ENCODE measurements at places on chromosomes 6 and 20.

GRCh38 chr20:62662422-62662821 is 20.1 kb downstream of the SLCO4A1 start:
- DNase-seq: peak; percentile 33

DNA sequence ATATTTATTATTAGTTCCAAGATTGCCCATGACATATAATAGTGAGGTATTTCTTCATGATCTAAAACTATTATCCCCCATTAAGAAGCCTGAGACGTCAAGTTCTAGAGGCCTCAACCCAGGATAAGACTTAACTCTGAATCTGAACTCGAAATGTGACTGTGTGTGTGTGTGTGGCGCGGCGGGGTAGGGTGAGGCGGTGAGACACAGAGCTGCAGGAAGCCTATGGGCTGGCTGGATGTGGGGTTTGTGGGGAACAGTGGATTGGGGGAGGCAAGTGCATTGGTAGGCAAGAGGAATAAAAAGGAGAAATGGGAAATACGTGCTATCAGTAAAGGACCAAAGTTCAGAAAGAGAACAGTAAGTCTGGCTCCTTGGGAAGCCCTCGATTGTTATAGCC is 66.5 kb upstream of the RNF146 start:
- DNase-seq: no peak

DNA sequence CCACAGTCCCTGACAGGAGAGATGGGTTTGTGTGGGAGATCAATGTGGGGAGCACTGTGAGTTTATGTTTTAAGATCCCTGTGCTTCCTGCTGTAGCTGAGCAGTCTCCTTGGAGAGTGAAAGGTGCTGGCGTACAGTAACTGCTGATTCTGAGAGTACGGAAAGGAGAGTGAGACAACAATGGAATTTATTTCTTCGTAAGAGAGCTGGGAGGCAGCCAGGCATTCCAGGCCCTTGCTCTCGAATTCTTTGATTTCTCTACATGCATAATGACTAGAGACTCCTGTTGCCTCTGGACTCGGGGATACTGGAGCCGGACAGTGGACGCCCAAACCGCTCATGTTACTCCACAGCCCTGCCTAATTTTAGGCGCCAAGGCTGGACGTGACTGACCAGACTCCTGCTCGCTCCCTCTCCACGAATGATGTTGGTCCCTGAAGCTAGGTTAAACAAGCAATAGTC is 131.0 kb upstream of the PHACTR1 start:
- DNase-seq: peak; percentile 66

- DNase-seq: no peak
Observed at GRCh38 chr20:14333721-14334120, 3.7 kb downstream of the FLRT3 start.

GRCh38 chr20:916825-917224 is 691 bp upstream of the ANGPT4 start:
- no peak for DNase-seq

DNA sequence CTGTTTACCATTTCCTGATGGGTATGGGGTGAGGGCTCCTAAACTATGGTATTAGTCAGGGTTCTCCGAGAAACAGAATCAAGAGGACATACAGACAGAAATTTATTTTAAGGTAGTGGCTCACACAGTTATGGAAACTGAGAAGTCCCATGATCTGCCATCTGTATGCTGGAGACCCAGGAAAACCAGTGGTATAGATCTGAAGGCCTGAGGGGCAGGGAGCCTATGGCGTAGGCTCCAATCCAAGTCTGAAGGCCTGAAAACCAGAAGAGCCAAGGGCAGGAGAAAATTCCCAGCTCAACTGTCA is 93.6 kb downstream of the ANKRD6 start:
- no peak for DNase-seq

DNA sequence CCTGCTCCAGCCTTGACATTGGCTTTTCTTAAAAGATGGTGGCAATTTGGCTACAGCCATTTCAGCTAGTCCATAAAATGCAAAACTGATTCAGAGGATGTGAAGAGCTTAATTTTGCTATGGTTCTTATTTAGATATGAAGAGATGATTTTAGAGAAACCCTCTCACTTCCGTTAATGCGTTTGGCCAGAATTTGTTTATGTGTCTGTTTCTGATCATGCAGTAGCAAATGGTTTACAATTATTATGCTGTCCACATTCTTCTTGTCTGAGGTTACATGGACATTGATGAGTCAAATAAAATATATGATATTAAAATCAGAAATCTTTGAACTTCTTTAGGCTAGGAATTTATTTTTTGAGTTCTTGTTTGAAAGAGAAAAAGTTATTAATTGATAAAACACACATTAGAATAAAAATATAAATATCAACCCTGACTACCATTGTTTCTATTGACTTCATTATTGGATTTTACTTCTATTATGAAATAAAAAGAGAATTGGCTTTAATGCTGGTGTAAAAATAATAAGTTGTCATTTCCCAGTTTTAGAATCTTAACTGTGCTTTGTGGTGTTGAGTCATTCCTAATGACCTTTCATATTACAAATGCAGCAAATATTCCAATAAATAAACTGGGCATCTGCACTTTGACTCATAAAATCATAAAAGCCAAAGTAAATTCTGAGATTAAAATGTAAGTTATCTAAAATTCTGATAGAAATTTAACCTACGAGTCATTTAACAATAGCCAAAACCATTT is 1286.0 kb upstream of the GJE1 start:
- DNase-seq: peak; percentile 70

DNA sequence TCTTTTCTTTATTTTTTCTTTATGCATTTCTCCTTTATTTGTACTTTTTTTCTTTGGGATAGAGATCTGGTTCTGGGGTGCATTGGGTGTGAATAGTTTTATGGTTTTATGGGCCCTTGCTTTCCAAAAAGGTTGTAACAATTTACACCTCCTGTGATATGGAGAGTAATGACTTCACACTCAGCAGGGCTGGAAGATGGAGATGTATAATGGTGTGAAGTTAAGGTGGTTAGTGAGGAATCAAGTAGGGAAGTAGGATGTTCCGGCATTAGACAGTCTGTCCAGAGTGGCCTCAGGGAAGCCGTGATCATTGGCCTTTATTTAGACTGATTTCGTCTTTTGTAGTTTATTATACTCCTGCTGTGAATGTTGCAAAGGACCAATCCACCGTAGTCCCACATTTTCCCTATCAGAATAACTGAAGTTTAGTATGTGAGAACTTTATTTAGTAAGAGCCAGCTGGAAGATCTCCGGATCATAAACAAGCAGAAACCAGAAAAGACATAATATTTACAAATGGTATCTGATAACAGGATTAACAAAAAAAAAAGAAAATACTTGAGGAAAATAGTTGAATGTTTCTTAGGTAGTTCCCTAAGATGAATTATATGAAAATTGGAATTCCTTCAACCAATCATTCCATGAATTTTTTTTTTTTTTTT is 255.5 kb downstream of the TBC1D7 start:
- peak; percentile 5 for DNase-seq

DNA sequence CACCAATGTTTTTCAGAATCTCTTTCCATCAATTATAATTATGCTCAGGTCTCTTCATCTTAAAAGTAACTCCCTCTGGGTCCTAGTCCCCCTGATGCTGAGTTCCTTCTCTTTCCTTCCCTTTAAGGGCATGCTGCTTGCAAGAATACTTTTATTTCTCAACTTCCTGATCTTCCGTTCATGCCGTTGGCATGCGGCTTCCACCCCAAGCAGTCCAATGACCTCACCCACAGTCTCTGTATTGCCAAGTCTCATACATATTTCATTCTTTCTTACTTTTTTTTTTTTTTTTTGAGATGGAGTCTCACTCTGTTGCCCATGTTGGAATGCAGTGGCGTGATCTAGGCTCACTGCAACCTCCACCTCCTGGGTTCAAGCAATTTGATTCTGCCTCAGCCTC is 83.5 kb downstream of the NDUFAF5 start:
- DNase-seq: peak; percentile 3

DNA sequence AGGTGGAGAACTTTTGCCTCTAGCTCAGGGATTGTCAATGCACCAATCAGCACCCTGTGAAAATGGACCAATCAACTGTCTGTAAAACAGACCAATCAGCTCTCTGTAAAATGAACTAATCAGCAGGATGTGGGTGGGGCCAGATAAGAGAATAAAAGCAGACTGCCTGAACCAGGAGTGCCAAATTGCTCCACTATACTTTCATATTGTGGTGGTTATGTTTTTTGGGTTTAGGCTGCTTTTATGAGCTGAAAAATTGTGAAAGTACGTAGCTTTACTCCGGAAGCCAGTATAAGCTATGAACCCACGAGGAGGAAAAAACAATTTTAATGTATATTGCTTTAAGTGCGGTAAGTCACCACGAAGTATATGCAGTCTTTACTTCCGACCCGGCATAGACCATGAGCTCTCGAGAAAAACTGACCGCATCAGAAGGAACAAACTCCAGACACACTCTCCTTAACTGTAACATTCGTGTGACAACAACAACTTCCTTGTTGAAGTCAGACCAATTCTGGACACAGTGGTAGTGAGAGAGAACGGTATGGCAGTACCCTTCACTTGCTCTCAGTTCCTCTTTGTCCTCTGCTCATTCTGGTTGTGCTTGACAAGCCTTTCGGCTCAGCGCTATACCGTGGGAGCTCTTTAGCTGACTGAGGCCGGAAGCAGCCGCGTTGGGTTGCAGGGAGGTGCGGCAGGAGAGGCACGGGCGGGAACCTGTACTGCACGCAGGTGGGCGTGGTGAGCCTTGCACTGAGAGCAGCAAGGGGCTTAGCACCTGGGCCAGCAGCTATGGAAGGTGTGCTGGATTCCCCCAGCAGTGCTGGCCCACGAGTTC is 81.9 kb upstream of the E2F3 start:
- no peak for DNase-seq

GRCh38 chr20:8293750-8294149 is 161.7 kb downstream of the PLCB1 start:
- DNase-seq: no peak

- DNase-seq: no peak
Observed at GRCh38 chr20:43068482-43068881, 121.2 kb downstream of the PTPRT start.

GRCh38 chr6:127297502-127298070 is 30.9 kb downstream of the RNF146 start:
- no peak for DNase-seq

DNA sequence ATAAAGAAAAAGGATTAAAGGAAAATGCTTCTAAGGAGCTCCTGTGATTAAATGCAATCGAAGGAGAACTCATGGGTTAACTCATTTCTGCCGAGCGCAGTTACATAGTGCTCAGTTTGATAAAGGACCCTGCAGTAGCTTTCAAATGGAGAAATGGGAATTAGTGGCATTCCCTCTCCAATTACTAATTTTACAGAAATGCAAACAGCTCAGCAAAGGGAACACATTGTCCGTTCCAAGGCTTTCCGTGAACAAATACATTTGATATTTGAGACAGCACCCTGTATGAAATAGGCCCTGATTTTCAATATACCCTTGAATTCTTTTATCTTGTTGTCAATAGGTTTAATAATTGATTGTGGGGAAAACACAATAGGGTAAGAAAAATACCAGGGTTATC is 375.9 kb upstream of the TSHZ2 start:
- DNase-seq: no peak

DNA sequence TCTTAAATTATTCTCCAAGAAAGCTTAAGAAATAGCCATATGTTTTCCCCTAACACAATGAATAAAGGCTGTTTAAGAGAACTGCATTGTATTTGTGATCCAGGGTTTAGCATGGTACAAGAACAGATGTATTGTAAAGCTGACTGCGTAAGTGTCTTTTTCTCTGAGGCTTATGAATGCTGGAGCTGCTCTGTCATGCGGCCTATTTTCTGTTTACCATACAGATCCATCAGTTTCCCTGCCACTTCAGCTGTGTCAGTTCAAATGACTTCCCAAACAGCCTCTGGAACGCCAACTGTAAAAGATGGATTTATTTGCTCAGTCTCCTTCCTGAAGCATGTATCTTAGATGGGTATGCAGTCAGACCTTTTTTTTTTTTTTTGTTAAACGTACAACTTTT is 419.3 kb upstream of the HS3ST5 start:
- no peak for DNase-seq

DNA sequence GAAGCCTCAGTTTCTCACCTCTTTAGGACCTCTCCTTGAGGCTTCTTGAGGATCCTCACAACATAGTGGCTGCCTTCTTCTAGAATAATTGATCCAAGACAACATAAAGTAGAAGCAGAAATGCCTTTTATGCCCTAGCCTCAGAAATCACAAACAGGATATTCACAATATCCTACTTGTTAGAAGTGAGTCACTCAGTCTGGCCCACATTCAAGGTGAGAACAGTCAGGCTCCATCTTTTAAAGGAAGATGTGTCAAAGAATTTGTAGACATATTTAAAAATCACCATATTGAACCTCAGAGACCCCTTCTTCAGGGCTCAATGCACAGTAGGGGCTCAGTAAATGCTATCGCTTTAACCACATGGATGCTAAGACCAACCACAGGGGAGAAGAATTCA is 20.8 kb upstream of the FAM83D start:
- no peak for DNase-seq

DNA sequence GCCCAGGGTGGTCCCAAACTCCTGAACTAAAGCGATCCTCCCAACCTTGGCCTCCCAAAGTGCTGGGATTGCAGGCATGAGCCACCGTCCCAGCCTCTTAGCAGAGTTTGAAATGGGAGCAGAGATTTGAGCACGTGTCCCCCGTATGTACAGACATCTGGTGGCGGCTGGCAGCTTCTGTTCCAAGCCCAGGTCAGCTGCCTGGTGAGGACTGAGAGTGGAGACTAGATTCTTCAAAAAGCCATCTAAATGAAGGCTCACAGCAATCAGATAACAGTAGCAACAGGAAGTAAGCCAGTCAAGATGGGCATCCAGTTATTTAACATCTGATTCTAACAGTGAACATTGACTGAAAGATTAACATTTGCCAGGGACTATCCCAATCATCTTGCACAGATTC is 128.1 kb upstream of the AKAP12 start:
- no peak for DNase-seq

DNA sequence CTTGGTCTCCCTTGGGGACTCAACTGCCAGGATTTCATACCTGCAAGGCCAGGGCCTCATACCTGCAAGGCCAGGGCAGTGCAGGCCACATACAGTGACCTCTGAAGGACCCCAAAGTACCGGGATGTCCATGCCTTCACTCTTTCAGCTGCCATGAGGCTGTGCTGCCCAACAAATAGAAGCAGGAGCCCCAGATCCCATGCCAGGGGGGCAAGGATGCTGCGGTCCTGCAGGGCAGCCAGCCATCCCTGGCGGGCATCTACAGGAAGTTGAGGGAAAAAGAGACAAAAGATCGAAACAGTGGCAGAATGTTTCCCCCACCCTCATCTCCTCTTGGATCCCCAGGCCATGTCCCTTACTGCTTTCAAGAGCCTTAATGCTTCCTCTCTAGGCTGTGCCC is 799 bp downstream of the NRM start:
- DNase-seq: no peak

DNA sequence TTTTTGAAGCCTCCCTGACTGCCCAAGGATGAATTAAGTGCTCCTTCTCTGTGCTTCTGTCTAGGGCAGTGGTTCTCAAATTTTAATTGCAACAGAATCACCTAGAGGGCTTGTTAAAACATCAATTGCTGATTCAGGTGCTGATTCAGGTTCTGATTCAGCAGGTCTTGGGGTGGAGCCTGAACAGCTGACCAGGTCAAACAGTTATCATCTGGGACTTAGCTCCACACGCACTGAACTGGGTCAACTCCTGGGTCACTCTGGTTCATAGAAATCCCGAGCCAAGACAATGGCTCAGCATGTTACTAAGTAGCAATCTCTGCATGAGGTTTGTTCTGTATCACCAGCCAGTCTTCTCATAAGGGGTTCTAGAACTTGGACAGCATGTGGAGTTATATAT is 192.3 kb downstream of the GJA1 start:
- DNase-seq: no peak
